Activated CD4-positive, alpha-beta T cell treated with anti-CD3 and anti-CD28 coated beads, Interleukin-2, amount 50 U/mL, for 4 hours (primary cell): ENCODE measurements at places on chromosomes 5 and 9.

DNA sequence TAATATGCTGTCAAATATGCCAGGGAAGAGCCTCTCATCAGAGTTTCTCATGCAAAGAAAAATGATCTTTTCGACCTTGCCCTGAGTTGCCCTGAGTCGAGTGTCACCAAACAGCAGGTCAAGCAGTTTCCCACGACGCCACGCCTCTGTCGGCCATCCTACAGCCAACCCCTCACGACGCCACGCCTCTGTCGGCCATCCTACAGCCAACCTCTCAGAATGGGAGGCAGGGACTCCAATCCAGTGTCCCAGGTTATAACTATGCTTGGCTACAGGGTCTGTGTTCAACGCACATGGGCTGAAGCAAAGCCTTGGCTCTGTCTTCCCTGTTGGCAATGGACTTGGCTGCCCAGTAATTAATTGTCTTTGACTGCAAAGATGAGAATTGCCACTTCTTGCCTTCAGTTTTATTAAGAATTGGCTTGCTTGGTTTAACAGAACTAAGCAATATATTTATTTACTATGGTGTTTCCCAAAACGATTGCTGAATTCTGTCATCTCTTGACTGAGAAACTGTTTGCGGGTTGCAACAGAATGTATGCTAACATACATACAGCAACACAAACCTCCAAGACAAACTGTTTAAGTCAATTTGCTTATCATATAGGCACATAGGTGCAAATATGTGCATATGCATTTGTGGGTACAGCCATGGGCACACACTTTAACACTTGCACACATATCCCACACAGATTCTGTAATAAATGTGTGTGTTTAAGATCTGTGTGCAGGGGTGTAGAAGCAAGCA is 352.9 kb downstream of the GLIS3 start:
- no peak for DNase-seq

DNA sequence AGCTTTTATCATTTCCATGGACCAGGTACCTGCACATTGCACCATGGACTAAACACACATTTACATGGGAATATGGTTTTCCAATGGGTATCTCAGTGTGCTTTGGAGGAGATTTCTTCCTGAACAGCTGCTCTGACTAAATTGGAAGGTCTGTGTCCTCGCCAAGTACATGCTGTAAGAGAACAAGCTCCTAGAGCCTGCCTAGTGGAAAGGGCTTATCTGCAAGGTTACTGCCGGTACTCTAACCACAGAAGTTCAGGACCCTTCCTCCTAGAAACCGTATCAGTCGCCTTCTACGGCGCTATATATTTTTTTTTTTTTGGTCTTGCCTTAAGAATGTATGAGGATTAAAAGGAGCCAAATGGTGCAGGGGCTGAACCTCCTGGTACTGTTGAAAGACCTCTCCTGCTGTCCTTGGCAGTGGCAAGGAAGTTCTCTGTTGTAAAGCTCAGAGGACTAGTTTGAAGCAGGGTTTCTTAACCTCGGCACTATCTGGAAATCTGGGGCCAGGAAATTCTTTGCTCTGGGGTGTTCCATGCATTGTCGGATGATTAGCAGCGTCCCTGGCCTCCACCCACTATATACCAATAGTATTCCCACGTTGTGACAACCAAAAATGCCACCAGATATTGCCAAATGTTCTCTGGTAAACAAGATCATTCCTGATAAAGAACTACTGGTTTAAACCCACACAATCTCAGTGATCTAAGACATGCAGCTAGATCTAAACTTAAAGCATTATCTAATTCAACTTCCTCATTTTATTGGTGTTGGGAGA is 107.4 kb downstream of the FBXO38 start:
- DNase-seq, result no peak

- no peak for DNase-seq
These were observed 273.7 kb downstream of the SYK start for GRCh38 chr9:91075279-91075678.

DNA sequence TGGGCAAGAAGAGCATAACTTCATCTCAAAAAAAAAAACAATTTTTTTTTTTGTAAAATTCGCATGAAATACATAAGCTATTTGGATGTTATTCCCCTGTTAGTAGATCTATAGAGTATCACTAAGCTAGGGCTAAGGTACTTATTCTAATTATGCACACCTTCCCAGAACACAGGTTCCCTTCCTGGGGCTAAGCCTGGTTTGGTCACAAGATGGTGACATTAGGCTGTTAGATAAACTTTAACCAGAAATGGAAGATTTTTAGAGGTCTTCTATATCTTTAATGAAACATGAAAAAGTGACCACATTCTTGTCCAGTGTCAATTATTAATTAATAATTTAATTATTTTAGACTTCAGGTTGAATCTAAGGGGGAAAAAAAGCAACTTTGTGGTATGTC is 433.5 kb downstream of the CDH18 start:
- no peak for DNase-seq

DNA sequence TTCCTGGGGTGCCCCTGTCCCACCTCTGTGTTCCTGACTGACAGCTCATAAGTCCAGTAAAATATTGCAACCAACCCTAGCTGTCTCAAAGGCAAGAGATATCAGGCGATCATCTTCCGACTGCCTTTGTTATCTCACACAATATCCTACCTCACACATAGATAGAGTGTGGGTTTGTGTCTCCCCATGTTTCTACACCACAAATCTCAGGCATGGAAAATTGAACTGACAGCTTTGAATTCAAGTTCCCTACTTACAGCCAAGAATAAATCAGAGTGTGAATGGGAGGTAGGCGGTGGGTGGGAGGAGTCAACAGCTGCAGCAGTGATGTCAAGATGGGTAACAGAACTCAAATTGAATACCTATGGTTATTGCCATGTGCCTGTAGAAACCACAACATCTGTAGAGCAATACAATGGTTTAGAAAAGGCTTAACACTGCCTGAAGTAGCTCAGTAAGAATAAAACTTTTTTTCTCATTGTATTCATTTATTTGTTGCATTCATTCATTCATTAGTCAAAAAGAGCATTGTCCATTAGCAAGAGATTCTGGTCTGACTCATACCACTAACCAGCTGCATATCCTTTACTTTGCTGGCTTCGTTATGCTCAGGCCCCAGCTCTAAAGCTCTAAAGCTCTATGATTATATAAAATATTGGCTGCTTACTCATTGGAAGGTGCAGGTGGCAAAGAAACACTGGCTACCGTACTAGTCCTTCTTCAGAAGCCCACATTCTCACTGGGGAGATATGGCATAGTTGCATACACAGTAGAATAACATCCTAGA is 108.2 kb upstream of the DMAC1 start:
- no peak for DNase-seq

GRCh38 chr5:148909040-148909439 is 82.6 kb downstream of the ADRB2 start:
- no peak for DNase-seq

DNA sequence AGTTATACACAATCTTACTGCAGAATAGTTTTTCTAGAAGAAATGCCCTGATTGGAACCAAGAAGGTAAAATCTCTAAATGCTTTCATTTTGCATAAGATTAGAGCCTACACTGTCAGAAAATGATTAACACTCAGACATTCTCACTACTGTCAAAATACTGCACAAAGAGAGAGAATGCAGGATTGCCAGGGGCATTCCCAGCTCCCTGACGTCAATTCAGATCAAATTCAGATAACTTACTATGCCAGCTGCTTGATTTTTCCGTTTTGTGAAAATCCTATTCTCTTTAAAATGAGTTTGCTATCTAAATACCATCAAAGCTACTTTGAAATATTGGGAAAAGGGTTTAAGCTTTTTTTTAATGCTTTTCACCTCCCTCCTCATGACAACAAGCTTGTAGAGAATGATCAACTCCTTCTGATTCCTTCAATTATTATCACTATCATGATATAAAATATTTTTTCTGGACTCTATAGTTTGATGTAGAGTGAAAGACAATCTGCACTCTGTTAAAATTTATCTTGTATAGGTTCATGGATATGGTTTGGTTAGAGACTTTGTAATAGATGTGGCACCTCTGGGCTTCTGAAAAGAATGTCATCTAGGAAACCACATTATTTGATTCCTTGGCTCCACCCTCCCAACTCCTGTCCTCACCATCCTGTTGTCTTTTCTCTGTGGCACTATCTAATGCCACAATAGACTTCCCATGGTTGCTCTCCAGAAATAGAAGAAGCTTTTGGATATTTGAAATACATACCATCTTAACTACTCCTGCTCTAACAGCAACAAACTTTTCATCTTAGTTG is 407.7 kb downstream of the PDE4D start:
- DNase-seq, result no peak

GRCh38 chr9:93436655-93437407 is 14.7 kb upstream of the FAM120A start:
- no peak for DNase-seq

- no peak for DNase-seq
These were observed 6.4 kb downstream of the PRLR start for GRCh38 chr5:35223787-35224395.

GRCh38 chr5:15933259-15934207 is 246.1 kb downstream of the MARCHF11 start:
- DNase-seq, result no peak

GRCh38 chr9:69797675-69798074 is 22.9 kb upstream of the CFAP95 start:
- no peak for DNase-seq
